EL (cell line): ENCODE measurements at places on chromosomes 16 and 17.

DNA sequence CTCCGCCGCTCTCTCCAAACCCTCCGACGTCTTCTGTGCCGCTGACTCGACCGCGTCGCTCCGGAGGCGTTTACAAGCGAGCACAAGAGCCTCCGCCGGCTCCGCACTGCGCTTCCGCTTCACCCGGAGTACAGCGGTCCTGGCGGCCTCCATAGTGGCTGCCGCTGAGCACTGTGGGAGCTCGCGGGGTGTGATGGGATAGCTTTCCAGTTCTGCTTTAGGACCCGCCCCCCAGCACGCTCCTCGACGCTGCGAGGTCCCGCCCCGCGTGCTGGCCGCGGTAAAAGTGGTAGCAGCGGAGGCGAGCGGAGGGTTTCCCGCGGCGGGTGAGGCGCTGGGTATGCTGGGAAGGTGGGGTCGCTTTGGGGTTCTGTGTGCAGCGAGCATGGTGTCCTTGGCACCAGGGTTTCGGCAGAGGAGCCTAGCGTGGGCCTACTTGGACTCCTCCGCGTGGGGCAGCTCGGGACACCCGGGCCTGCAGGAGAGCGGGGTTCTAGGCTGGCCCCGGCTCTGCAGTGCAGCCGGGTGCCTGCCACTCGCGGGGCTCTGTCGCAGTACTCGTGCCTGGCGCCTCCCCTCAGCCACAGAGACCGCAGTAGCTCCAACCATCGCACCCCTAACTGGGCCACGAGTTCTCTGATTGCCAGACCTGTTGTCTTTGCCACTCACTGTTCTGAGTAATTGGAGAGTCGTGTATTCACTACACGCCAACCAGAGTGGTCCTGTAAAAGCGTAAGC, at the start of the genes PRMT7 and SLC7A6OS:
Gene PRMT7, plus strand, starts transcription at position 246 of the 738 bp plus-strand sequence. CDS start 4,961 bp downstream, outside the sequence.
Gene SLC7A6OS, minus strand, starts transcription at position 173 of the 738 bp plus-strand sequence. Its CDS starts 20 bp downstream, at position 153.
- peak; percentile 91 for DNase-seq

DNA sequence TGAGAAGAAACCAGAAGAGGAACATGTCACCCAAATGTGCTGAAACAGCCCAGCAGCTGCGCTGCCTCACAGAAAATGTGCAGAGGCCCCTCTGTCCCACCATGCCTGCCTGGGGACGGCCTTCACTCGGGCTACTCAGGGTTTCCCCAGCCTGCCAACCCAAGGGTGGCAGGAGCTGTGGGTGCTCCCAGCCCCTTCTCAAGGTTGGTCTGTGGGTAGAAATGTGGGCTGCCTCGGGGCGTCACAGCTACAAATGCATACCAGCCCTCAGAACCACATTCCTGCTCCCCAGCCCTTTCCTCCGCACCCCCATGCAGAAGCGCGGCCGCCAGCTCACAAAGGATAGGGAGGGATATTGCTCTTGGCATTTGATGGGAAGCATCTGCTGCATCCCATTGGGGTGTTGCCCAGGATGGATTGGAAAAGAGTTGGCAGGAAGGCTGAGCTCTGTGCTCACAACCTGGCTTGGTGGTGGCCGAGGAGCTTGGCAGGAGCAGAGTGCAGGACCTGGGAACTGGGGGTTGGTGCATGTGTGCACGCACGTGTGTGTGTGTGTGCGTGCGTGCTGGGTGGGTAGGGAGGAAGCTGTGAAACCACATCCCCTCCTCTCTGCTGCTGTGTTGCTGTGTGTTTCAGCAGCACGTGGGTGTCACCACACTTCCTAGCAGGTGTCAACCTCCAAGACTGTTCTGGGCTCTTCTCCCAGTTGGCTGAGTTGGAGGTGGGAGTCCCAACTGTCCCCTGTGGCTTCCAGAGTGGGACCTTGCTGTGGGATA, 304.4 kb downstream of the SEC14L1 start:
- DNase-seq = no peak

GRCh38 chr16:58510776-58511628, 4.3 kb upstream of the SETD6 start:
- no peak for DNase-seq

DNA sequence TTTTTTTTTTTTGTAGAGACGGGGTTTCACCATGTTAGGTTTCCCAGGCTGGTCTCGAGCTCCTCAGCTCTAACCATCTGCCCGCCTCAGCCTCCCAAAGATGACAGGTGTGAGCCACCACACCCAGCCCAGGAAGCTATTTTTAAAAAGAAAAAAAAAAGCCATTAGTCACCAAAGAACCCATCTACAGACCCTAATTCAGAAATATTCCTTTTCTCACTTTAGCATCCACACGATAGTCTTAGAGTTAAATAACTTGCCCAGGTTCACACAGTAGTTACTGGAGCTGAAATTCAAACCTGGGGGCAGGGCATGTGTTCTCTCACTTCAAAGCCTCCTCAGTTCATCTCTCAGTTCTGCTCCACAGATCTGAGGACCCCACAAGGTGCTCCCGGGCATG, 70.3 kb upstream of the NOL11 start:
- no peak for DNase-seq

- no peak for DNase-seq
Measured at GRCh38 chr16:14236401-14236800, 165.3 kb downstream of the MRTFB start.

DNA sequence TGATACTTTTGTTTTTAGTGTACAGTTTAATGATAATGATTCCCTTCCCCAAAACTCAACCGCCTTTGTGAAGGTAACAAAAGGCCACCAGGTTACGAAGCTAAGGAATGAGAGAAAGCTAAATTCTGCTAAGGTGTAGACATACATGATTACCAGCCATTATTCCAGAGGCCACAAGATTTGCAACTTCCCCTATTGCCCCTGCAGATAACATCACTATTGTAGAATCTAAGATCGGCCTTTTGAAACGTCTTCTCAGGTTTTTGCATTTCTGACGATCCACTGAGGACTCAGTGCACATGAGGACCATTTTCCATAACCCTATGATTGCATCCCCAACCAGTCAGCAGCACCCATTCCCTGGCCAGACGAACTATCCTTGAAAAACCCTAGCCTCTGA, 33.9 kb upstream of the SNN start:
- DNase-seq = no peak

DNA sequence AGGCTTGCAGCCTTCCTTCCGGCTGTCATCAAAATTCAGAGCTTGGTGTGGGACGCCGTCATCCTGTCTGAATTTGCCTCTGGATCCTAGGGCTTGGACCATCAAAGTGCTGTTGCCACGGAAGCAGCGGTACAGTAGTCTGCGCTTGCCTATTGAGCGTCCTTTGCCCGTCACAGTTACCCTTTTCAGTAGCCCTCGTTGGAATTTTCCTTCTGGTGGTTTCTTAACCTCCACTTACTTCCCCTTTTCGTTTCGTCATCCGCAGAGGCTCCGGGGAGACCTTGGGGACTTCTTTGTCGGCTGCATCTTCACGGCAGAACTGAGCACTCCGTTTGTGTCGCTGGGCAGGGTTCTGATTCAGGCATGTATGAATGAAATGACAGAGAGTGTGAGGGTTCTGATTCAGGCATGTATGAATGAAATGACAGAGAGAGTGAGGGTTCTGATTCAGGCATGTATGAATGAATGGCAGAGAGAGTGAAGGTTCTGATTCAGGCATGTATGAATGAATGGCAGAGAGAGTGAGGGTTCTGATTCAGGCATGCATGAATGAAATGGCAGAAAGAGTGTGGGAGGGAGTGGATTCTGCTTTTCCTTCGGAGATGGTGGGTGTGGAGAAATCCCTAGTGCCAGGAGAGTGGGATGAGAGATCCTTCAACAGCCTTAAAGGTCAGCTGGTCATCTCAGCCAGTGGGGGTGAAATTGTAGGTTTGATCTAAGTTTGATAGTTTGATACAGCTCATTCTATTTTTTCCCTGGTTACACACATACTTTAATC, 8.0 kb downstream of the TLCD3A start:
- no peak for DNase-seq

GRCh38 chr17:36629252-36629847, 28.0 kb downstream of the MRM1 start:
- DNase-seq = peak; percentile 67

- DNase-seq = no peak
Measured at GRCh38 chr17:39848600-39848999, 15.5 kb downstream of the IKZF3 start.

DNA sequence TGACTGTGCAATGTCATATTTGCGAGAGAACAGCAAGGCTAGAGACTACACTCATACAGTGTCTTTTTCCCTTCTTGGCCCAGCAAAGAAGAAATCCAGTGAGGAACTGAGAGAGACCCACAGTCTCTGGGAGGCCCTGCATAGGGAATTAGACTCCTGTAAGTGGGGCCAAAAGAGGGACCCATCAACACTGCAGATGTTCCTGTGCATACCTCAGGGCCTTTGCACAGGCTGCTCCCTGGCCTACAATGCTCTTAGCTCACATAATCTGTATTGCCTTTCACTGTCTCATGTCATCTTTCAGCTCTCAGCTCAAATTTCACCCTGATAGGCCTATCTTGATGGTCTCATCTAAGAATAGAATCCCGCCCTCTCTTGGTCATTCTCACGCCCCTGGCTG, 9.2 kb downstream of the SYCE1L start:
- DNase-seq = no peak

DNA sequence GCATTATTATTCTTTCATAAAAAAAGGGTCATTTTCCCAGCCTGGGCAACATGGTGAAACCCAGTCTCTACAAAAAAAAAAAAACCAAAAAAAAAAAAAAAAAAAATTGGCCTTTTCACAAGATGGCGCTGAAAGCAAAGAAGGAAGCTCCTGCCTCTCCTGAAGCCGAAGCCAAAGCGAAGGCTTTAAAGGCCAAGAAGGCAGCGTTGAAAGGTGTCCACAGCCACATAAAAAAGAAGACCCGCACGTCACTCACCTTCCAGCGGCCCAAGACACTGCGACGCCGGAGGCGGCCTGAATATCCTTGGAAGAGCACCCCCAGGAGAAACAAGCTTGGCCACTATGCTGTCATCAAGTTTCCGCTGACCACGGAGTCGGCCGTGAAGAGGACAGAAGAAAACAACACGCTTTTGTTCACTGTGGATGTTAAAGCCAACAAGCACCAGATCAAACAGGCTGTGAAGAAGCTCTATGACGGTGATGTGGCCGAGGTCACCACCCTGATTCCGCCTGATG, 4.9 kb upstream of the PGAP6 start:
- DNase-seq = no peak

DNA sequence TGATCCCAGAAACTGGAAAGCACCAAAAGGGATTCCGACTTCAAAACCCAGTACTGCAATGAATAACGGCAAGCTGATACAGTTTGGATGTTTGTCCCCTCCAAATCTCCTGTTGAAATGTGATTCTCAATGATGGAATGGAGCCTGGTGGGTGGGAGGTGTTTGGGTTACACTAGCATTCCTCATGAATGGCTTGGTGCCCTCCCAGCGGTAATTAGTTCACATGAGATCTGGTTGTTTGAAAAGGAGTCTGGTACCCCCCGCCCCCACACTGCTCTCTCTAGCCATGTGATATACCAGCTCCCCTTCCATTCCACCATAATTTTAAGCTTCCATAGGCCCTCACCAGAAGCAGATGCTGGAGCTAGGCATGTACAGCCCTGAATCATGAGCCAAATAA, 40.1 kb downstream of the RANBP10 start:
- DNase-seq = no peak

DNA sequence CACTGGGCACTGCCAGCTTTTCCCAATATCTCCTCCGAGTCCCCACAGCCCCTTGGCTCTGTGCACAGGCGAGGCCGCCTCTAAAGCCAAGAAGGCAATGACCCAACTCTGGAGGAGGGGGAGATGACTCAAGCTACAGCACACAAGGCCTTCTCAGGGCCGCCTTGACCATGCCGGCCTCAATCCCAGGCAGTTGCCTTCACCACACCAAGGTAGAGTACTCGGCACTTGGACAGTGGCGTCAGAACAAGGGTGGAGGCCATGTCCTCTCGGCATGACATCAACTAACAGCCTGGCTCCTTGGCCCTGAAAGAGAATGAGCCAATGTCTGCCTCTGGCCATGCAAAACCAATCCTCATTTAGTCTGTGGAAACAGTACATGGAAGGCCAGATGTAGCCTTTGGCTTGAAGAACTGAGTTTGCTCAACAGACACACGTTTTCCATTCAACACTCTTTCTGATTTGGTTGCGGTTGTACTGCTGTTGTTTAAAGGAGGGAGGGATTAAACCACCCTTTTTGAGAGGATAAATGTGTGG, 139.6 kb downstream of the XYLT1 start:
- no peak for DNase-seq

- DNase-seq = peak; percentile 91
Measured at GRCh38 chr17:76385892-76386786, 1.7 kb downstream of the SPHK1 start.

- DNase-seq = no peak
Measured at GRCh38 chr17:64024215-64024654, 3.8 kb upstream of the ICAM2 start.

GRCh38 chr16:81327011-81327410, 12.2 kb downstream of the GAN start:
- no peak for DNase-seq

- DNase-seq = peak; percentile 32
Measured at GRCh38 chr17:82358465-82359350, at the start of gene TEX19. Gene TEX19, plus strand, starts transcription at chr17:82359247. Its CDS starts 2,904 bp downstream, at chr17:82362151.

DNA sequence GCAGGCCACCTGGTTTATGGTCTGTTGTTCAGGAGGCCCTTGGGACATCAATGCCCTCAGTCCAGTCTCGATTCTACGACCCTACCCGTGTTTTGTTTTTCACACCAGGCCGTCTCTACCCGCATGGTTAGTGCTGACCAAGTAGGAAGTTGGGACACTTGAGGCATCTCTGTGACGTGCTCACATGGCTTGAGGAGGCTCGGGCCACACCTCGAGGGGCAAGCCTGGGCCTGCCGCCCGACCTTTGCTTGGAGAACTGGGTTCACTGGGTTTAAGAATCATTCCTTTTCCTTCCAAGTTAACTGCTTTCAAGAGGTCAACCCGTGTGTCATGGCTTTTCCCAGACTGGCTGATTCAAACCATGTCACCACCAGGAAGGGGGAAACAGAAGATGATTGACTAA, 86.8 kb downstream of the CMIP start:
- DNase-seq = no peak

- no peak for DNase-seq
Measured at GRCh38 chr16:84088695-84089395, 27.9 kb downstream of the MBTPS1 start.

DNA sequence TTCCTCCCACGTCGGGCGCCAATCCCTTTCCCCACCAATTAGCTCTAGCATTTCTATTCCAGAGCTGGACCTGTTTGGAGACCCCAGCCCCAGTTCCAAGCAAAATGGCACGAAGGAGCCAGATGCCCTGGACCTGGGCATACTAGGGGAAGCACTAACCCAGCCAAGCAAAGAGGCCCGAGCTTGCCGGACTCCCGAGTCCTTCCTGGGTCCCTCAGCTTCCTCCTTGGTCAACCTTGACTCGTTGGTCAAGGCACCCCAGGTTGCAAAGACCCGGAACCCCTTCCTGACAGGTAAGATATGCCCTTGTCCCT, 5.6 kb upstream of the SPATA20 start:
- no peak for DNase-seq
